NCI-H187 treated with DMSO at 0.1 percent for 48 hours (cell line): ENCODE measurements at places on chromosomes 5 and 9.
A peak's percentile ranks its signal among the peaks of the same experiment; 100 is the strongest.

DNA sequence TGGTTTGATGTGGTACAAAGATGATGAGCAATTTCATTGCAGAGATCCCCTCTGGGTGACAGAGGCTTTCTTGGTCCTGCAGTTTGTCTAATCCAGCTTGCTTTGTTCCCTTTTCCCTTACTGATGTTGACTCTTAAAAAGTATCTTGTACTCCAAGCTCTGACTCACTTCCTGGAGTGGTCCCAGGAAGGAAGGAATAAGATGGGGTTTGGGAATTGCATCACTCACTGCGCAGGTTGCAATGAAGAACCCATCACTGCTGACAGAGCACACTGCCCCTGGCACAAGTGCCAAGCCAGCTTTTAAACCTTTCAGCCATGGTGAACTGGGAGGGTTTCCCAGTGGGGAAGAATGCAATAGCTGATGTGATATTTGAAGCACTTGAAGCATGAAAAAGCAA is 662.2 kb upstream of the CTNND2 start:
- no peak for DNase-seq

DNA sequence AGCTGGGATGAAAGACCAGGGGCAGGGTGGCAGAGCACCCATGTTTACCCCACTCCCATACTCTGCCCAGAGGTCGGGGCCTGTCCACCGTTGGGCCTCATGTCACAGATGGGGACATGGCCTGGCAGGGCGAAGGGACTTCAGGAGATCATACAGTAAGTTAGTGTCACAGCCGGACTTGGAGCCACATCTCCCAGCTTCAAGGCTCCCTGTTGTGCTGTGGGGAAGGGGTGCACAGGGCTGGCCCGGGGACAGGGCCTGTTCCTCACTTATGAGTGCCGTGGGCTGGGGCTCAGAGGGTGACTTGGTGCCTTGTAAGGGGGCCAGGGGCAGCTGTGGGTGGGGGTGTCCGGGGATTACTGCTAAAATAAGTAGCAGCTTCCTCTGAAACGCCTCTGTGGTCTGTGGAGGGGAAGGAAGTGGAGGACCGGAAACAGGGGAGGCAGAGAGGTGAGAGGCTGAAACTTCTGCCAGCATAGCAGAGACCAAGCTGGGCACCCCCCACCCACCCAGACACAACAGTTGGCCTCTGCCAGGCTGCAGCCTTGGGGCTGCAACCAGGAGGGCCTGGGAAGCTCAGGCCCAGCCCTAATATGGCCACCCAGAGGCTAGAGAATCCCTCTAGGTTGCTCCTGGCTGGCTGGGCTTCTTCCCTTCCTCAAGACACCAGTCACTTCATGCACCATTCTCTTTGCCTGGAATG is 41.1 kb upstream of the NEK6 start:
- DNase-seq: no peak

DNA sequence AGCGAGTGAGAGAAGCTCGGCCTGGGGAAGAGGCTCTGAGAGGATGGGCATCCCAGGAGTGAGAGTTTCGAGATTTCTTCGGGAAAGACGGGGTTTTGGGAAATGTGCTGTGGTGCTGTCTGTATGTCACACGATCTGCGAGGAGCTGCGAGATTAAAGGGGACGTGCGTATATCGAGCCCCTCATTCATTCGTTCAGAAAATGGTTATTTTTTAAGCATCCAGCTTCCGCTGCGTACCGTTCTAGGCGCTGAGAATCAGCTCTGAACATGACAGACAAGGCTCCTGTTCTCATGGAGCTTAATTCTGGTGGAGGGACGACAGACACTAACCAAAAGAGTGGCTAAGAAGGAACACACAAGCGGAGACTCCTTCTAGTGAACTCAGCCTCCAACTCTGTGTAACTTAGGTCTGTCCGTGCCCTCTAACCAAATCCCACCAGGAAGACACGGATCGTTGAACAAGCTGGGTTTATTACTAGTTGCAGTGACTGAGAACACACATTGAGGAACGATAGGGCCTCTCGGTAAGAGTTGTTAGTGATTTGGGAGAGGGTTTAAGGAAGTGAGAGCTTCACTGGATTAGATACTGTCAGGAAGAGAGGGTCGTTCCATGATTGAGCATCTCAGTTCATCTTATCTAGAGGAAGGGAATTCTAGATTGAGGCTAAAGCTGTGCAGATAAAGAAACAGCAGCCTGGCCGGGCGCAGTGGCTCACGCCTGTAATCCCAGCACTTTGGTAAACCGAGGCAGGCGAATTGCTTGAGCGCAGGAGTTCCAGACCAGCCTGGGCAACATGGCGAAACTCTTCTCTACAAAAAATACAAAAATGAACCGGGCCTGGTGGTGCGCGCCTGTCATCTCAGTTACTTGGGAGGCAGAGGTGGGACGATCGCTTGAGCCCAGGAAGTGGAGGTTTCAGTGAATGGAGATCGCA is 1.0 kb upstream of the FBXW11 start:
- no peak for DNase-seq

DNA sequence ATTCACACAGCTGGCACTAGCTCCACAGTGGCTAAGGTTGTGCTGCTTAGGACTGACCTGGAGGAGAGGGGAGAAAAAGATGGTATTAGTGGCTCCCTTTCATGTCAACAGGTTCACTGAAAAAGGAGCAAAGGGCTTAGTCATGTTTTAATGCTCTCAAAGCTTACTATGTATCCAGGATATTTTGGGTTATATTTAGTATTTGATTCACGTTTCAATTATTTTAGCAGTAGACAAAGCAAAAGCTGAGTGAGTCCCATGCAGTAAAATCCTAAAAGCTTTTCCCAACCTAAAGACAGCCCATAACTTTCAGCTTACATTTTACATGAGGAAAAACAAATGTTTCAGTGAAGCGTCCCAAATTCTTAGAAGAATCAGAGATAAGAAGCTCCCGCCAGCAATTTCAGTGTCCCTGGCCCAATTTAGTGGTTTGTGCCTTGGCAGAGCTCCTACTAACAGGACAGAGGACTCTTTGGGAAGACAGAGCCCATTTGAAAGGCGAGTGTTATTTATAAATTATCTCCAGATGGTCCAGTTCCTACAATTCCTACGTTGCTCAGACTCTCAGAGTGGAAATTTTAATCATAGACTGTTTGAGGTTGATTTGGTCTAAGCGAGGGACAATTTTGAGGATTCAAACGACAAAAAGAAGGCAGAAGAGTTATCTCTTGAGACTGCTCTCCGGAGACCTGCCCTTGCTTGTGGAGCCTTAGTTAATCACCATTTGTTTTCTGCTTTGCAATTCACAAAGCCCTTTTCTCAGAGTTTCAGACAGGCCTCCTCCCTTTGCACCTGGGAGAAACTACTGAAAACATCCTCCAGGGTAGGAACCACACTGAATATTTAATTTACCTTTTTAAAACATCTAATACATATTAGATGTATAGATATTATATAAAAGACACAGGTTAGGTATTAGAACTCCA is 225.0 kb upstream of the ANKRD55 start:
- DNase-seq: no peak

DNA sequence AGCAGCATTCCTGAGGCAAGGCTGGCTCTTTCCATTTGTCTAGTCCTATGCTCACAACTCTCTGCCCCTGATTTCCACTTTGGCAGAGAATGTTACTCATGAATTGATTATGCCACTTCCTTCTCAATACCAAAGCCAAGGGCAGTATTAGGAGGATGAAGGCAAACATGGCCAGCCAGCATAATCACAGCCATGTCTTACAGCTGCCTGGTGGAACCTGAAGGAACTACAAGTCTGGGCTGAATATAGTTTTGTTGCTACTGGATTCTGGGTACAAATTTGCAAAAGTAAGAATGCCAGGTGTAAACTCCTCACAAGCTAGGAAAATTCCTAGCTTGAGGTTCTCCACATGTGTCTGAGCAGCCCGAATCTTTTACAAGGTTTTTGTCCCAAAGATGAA is 4.2 kb downstream of the SIL1 start:
- no peak for DNase-seq

DNA sequence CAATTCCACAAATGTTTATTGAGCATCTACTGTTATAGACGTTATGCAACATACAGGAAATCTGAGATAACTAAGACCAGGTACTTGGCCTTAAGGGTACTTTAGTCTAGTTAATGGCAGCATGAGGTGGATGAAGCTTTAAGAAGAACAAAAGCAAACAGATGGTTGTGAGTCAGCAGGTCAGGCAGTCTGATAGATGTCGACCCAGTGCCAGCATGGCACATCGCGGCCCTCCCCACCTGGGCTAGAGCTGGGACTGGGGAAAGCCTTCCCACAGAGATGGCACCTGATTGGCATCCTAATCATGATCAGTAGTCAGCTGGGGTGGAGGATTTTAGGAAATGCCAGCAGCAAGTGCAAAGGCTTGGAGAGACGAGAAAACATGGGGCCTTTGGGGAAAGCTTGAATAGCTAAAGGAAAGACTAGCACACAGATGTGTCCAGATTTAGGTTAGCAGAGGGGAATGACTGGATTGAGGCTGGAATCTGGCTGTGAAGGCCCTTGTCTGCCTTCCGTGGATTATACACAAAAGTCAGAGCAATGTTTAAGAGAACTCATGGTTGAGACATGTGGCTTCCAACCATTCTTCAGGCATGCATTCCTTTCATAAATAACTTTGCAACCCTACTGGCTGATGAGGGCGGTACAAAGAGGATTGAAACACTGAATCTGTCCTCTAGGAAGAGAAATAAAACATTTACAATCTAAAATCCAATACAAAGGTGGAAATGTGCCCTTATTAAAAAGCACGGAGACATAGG is 395.4 kb upstream of the WWC1 start:
- no peak for DNase-seq

DNA sequence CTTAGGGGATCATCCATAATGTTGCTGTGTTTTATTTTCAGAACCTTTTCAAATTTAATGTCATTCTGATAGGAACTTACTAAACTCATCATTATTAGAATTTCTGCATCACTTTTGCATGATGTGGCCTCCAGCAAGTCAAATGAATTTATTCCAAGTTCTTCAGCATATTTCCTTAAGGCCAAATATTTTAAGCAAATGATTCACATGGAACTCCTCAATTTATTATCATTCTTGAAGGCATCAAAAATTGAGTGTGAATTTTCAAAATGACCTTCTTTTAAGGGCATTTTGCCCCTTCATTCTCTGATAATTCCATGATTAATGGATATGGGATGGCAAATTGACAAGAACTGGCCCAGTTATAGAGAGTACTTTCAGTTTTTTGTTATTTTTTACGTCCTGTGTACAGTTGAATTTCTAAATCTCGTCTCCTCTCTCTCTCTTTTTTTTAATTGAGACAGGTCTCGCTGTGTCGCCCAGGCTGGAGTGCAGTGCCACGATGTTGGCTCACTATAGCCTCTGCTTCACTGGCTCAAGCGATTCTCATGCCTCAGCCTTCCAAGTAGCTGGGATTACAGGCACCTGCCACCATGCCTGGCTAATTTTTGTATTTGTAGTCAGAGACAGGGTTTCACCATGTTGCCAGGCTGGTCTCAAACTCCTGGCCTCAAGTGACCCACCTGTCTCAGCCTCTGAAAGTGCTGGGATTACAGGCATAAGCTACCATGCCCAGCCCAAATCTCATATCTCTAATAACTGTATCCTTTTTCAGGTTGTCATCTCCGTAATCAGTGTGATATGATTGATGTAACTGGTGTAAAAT is 29.1 kb downstream of the GPR21 start:
- no peak for DNase-seq

DNA sequence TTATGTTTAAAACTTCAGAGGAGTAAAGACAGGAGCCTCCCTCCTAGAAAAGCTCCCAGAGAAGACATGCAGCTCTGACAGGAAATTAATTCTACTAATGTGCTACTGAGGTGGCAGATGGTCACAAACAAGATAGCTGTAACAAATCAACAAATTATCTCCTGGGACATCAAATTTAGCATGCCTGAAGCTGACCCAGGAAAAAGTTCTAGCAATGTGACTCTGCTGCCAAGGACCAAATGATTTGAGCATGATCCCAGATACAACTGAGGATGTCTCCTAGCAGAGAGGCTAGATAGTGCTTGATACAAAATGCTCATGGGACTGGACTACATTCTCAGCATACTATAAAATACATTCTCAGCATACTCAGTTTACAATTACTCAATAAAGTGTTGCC is 413.5 kb upstream of the SMC2 start:
- DNase-seq: no peak

GRCh38 chr9:134895567-134895907 is 14.9 kb downstream of the FCN2 start:
- no peak for DNase-seq

DNA sequence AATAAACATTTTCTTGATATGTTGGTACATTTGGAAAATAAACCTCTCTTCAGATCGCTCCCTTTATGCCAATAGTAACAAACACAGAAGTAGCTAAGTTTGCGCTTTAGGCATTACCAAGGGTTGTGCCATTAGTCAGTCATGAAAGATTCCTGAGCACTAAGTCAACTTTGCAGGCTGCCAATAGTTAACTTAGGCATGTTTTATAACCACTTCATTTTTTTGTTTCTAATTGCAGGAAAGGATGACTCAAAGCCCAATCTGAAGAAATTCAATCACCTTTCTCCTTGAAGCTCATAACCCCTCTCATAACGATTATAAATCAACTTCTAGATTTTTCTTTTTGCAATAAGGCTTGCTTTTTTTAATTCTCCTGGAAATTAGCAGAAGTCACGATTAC is 517.0 kb downstream of the AGTPBP1 start:
- DNase-seq: no peak

GRCh38 chr5:79873187-79873586 is 117.9 kb downstream of the MTX3 start:
- no peak for DNase-seq

- DNase-seq: no peak
Observed at GRCh38 chr5:72814864-72815263, 1.6 kb upstream of the TNPO1 start.

GRCh38 chr9:126498331-126498730 is 115.4 kb upstream of the LMX1B start:
- no peak for DNase-seq

DNA sequence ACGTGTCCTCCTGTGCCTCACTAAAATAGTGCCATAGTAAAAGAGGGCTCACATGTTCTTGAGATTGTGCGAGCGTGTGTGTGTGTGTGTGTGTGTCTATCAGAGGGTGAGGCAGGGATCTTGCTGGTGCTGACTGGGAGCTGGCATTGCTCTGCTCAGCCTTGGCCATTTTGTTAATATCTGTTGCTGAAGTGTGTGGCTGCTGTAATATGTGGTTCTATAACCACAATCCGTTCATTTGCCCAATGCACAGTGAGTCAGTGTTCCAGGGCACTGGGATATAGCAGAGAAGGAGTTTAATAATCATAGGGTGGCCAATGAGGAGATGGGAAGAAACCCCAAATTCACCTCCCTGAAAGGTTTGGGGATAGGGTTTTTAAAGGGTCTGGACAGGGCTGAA is 61.3 kb downstream of the RASGRF2 start:
- DNase-seq: no peak

- DNase-seq: peak; percentile 20
Observed at GRCh38 chr9:71285191-71285656, 163.8 kb upstream of the TRPM3 start.

GRCh38 chr9:101311758-101312420 is 72.9 kb downstream of the BAAT start:
- DNase-seq: peak; percentile 22

GRCh38 chr9:8027351-8027750 is 227.8 kb upstream of the DMAC1 start:
- no peak for DNase-seq

DNA sequence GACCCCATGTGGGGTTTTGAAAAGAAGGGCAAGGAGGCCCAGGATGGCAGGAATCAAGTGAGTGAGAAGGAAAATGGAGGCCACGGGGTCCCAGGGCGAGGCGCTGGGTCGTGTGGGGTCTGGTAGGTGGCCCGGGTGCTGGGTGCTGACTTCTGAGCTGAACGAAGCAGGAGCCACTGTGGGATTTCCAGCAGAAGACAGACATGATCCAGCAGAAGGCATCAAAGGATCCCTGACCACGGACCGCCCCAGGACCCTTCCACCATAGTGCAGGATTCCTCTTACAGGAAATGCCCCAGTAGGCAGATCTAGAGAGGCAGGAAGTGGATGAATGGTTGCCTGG is 106.7 kb downstream of the ADAMTS2 start:
- DNase-seq: no peak
